ENCODE measurements at places on chromosomes 16 and 17.

GRCh38 chr16:54053891-54054820 lies 232.4 kb downstream of the IRX3 start:
- no peak for DNase-seq

DNA sequence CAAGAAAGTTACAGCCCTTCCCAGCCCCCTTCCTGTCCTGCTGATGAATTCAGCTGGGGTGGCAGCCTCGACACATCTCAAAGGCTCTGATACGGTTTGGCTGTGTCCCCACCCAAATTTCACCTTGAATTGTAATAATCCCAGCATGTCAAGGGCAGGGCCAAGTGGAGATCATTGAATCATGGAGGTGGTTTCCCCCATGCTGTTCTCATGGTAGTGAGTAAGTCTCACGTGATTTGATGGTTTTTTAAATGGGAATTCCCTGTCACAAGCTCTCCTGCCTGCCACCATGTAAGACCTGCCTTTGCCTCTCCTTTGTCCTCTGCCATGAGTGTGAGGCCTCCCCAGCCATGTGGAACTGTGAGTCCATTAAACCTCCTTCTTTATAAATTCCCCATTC lies 163.2 kb upstream of the FOXF1 start:
- DNase-seq = no peak

- DNase-seq = no peak
These were observed 2.8 kb downstream of the FA2H start for GRCh38 chr16:74771656-74772315.

DNA sequence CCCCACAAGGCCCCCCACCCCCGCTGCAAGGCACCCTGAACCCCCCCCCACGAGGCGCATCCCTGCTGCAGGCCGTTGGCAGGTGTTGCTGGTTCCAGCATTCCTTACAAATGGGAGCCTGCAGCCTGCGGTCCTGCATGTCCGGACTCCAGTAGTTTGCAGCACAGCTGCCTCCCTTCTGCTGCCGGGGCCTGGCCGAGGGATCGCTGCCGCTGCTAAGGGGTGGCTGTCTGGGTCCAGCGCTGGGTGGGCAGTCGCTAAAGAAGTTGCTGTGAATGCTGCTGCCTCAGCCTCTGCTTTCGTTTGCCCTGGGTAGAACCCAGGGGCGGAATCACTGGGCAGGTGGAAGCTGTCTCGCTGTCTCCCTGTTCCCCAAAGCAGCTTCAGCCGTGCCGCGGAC lies 11.8 kb downstream of the UTS2R start:
- no peak for DNase-seq

GRCh38 chr16:89639385-89639784 lies 18.1 kb downstream of the CHMP1A start:
- DNase-seq = no peak

- no peak for DNase-seq
These were observed 39.7 kb upstream of the MEAK7 start for GRCh38 chr16:84544031-84544773.

- DNase-seq = no peak
These were observed at the start of gene DRC7 for GRCh38 chr16:57694725-57695679. DRC7 (plus strand) TSS chr16:57694806; CDS start chr16:57697950, 3,144 bp downstream.

GRCh38 chr16:76816475-76816874 lies 374.5 kb upstream of the MON1B start:
- no peak for DNase-seq

GRCh38 chr16:31181102-31181830 lies 1.3 kb downstream of the FUS start:
- DNase-seq = no peak

DNA sequence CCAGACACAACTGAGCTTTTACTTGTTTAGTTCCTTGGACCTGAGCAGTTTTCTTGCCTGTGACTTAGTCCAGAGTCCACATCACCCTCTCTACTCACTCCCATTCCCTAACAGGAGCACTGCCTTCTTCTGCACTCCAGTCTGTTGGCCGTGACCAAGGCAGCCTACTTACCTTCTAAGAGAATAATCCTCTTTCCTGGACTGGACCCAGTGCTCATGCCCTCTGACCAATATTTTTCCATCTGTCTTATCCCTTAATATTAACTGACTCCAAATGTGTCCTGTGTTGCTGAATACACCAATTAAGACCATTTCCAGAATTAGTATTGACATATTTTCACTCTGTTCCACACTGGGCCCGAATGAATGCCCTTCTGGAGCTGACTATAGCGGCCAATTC lies 681.0 kb upstream of the KIF2B start:
- DNase-seq = no peak

GRCh38 chr17:81690066-81690465 lies 6.3 kb downstream of the HGS start:
- no peak for DNase-seq

- DNase-seq = no peak
These were observed 6.9 kb downstream of the CYBC1 start for GRCh38 chr17:82443465-82444283.

- no peak for DNase-seq
These were observed 69.0 kb upstream of the CDH8 start for GRCh38 chr16:62105244-62105643.

- DNase-seq = no peak
These were observed 4.4 kb downstream of the CD300E start for GRCh38 chr17:74619077-74619673.

GRCh38 chr17:62008294-62008693 lies 56.8 kb downstream of the MED13 start:
- DNase-seq = no peak

DNA sequence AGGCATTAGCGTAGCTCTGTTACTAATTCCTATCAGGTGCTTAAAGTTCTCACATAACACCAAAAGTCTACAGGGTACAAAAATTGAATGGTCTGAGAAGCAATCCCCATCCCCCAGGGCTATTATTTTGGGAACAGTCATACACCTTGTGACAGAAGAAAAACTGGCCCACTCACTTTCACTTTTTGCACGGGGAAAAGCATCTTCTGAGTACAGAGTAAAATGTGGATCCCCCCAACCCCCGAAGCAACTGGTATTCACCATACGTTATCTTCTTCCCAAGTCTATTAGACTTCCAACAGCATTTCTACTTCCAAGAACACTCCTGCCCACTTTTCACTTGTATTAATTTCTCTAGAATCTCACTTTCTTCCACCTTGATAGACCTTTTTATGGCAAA lies 11.8 kb downstream of the GGA3 start:
- no peak for DNase-seq

- DNase-seq = no peak
These were observed 9.6 kb upstream of the SHISA9 start for GRCh38 chr16:12891836-12892235.

DNA sequence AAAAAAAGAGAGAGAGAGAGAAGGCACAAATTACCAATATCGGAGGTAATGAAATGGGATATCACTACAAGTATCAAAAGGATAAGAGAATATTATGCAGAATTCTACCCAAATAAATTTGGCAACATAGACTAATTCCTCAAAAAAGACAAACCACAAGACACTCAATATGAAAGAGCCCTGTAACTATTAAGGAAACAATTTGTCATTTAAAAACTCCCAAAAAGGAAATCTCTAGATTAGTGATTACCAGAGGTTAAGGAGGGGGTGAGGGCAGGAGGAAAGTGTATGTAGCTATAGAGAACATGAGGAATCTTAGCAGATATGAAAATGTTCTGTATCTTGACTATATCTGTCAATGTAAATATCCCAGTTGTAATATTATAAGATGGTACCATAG lies 54.0 kb downstream of the CFDP1 start:
- no peak for DNase-seq

GRCh38 chr16:55907661-55908060 lies 32.5 kb upstream of the CES5A start:
- no peak for DNase-seq

GRCh38 chr17:21172846-21173245 lies 41.1 kb downstream of the TMEM11 start:
- DNase-seq = no peak

- no peak for DNase-seq
These were observed 47.8 kb downstream of the SLC7A5 start for GRCh38 chr16:87821376-87822107.

DNA sequence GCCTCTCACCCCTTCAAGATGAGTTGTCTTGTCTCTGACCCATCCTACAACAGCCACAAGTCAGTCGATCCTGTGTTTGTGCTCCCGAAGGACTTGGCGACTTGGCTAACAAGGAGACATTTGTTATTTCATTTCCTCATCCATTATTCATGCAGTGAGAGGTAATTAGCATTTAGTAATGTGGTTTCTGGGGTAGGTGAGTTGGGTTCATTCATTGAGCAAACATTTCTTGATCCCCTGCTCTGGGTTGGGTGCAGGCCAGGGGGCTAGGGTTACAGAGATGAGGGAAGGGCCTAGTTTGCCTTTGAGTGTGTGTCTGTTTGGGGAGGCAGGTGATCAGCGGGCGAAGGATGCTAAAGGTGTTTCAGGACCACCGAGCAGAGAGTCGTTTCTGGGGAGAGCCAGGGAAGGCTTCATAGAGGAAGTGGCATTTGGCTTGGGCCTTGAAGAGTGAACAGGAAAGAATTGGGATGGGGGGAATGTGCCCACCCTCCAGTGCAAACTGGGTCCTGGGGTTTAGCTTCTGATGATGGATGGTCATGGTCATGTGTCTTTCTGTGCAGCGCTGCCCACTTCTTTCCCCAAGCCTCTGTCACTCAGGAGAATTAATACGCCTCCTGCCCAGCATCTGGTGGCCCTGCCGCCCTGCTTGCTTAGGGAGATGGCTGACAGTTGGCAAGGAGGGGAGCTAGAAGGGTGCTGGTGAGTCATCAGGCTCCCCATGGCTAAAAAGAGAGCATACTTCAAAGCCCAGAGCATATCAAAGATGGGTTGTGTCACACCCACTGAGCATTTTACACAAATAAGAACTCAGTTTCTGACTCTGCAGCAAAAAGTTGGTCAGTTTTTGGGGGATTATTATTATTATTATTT lies 38.5 kb downstream of the MSI2 start:
- DNase-seq = no peak

DNA sequence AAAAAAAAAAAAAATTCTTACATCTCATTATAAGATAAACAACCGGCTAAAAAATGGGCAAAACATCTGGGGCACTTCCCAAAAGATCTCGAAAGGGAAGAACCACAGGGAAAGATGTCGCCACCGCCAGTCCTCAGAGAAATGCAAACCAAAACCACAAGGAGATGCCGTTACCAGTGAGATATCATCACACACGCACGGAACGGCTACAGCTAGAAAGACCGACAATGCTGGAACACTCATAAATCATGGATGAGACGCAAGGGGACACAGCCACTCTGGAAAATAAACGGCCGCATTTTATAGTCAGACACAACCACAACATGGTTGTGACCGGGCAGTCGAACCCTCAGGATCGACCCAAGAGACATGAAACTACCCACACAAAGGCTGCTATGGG lies 24.5 kb downstream of the WDR45B start:
- DNase-seq = no peak

DNA sequence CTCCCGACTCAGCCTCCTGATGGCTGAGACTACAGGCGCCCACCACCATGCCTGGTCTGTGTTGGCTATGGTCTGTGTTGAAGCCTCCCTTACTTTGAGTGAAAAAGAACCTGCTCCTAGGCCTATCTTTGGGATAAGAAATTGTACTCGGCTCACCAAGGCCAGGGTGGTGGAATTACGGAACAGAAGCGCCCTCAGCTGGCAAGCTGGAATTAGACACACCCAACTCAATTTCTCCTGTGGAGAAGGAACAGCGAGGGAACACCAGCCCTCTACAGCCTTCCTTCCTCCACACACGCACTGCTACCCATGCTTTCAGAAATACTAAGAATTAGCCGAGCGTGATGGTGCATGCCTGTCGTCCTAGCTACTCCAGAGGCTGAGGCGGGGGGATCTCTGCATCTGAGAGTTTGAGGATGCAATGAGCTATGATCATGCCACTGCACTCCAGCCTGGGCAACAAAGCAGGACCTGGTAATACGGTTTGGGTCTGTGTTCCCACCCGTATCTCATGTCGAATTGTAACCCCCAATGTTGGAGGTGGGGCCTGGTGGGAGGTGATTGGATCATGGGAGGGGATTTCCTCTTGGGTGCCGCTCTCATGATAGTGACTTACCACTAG lies 40.1 kb upstream of the RBBP6 start:
- DNase-seq = no peak

DNA sequence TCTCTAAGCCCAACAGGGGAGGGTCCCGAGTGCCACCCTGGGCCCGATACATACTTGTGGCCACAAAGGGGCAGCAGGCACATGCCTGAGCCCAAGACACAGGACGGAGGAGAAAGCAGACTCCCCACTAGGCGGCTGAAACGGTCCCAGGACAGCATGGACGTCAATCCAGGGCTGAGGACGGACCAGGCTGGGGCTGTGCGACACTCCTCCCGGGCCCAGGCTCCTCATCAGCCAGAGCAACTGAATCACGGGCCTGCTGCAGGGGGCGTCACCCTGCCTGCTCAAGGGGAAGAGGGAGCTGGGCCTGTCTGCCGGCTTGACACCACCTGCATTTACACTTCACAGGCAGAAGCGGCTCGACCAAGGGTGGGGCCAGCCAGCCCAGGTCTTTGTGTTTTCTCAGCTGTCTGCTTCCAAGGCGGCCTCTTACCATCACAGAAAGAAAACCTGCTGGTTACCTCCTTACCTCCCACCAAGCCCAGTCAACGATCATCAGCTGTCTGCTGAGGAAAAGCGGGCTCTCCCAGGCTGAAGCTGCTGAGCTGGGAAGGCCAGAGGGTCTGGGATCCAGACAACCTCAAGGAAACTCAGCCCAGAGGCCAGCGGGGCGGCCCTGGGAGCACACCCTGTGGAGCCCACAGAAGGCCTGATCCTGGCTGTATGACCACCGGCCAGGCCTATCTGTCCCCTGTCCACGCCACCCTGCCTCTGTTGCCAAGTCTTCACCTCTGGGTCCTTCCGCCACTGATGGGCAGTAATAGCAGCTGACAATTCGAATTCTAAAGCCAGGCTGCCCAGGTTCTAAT lies 26.4 kb downstream of the KIFC3 start:
- DNase-seq = no peak

DNA sequence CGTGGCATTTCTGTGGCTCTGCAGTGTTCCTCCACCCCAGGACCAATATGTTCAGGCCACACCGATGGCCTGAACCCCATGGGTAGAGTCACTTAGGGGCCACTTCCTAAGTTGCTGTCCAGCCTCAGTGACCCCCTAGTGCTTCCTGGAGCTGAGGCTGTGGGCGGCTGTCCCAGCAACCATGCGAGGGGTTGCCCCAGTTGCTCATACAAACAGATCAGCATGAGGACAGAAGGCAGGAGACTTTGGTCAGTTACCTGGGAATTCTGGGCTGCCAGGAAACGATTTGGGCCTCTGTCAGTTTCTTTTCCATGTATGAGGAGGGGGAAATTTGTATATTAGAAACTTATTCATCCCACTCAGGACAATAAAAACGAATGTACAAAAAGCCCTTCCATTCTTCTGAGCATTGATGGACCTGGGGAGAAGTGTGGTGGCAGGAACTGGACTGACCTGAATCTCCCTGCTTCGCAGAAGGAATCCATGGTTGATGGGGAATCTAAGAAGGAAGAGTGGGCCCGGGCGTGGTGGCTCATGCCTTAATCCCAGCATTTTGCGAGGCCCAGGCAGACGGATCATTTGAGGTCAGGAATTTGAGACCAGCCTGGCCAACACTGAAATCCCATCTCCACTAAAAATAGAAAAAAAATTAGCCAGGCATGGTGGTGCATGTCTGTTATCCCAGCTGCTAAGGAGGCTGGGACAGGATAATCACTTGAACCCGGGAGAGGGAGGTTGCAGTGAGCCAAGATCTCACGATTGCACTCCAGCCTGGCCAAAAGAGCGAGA lies 4.9 kb upstream of the IL32 start:
- no peak for DNase-seq

All from esophagus squamous epithelium (tissue), 5 donors.